EL (cell line): ENCODE measurements at places on chromosomes 7 and 10.
A peak's percentile ranks its signal among the peaks of the same experiment; 100 is the strongest.

DNA sequence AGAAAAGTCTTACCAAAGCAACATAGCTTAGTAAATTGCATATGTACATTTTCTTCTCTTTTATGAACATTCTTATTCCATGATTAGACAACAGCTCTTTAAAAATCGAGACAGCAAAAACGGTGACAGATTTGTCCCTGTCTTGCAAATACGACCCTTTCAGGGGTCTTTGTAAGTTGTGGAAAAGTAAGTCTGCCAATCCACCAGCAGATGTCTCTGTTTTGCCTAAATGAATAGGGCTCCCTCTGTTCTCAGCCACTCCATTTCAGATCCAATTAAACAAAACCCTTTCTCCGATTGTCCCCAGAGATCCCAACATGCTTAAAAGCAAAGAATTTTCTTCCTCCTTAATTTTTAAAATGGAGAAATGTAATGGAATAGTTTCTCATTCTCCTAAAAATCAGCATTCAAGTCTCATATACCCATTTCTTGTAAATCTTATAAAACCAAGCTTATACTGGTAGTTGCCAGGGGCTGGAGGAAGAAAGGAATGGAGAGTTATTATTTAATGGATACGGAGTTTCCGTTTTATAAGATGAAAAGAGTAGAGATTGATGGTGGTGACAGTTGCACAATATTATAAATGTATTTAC, 61.0 kb upstream of the NFE2L3 start:
- peak; percentile 46 for DNase-seq

- DNase-seq: peak; percentile 22
Observed at GRCh38 chr7:47034180-47034579, 547.7 kb downstream of the TNS3 start.

- DNase-seq: peak; percentile 66
Observed at GRCh38 chr10:124417895-124418725, 613 bp downstream of the OAT start.

DNA sequence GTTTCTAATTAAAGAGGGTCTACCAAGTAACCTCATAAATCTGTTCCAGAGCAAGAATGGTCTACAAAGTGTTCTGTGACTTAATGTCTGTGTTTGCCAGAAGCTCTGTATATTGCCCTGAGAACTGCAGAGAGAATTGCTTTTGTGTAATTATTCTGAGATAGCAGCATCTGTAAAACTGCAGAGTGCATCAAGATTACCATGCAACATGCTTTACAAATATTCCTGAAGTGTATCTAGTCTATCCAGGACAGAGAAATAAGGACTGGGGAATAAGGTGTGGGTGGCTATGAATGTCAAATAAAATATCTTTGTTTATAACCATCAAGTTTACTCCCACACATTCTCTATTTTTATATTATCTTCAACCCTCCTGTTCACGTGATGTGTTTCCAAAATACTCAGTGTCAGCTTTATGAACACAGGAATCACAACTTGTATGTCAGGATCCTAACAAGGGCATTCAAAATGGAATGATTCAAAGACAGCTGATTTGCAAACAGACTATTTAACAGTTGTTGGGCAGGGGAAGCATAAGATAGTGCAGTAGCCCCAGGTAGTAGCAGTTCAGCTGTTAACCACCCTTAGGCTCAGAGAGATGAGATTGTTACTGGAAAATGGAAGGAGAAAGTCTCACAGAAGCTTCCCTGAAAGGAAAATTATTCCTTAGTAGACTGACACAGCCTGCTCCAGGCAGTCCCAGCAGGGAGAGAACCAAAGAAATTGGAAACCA, 15.3 kb upstream of the LIPA start:
- no peak for DNase-seq

- DNase-seq: peak; percentile 30
Observed at GRCh38 chr7:137652721-137653120, 194.1 kb downstream of the DGKI start.
